ENCODE measurements at places on chromosomes 6 and 20. TPM values are rescaled to one million over a fixed set of nuclear protein-coding genes. Genes with fewer than 3 reads are reported as not detected.

The ANKRD66 gene
- not detected for total RNA-seq

The TRAPPC3L gene
- not detected for total RNA-seq

The MRAP2 gene
- total RNA-seq, result not detected

The LTA gene
- not detected for total RNA-seq

The TXLNB gene
- under 0.01 TPM for total RNA-seq

The TMC2 gene
- not detected for total RNA-seq

The NRSN1 gene
- not detected for total RNA-seq
